ENCODE measurements at places on chromosomes 6 and 20.

DNA sequence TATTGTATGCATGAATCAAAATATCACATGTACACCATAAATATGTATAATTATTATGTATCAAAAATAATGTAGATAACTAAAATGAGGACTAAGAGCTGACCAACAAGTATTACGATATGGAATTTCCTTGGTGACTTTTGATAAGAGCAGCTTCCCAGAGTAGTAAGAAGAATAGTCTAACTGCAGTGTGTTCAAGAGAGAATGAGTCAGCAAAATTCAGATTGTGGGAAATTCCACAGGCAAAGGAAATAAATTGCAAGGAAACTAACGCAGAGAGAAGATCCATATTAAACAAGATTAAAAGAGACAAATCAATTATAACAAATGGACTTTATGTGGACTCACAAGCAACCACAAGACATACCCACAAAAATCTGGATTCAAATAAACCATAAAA, 26.4 kb downstream of the FRK start:
- no peak for DNase-seq

- no peak for DNase-seq
Observed at GRCh38 chr6:57068061-57068460, 21.6 kb downstream of the KIAA1586 start.

- DNase-seq, result no peak
Observed at GRCh38 chr6:45078432-45078831, 249.7 kb upstream of the RUNX2 start.

GRCh38 chr6:119610265-119610664, 260.7 kb upstream of the MAN1A1 start:
- no peak for DNase-seq

DNA sequence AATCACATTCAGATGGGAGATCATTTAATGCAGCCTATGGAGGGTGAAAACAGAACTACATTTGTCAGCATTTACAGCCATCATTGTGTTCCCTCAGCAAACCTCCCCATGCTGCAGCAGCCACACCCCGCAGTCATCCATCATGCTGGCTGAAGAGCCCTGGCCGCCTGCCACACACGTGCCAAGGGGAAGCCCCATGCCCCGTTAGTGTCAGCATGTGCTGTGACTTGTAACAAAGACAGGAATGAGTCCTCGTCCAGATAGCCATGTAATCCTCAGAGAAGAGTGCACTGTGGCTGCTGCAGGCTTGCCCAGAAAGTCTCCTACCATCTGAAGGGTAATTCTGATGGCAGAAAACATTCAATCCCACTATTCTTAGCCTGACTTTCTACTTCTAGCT, 1097.8 kb downstream of the KIF16B start:
- DNase-seq, result no peak

DNA sequence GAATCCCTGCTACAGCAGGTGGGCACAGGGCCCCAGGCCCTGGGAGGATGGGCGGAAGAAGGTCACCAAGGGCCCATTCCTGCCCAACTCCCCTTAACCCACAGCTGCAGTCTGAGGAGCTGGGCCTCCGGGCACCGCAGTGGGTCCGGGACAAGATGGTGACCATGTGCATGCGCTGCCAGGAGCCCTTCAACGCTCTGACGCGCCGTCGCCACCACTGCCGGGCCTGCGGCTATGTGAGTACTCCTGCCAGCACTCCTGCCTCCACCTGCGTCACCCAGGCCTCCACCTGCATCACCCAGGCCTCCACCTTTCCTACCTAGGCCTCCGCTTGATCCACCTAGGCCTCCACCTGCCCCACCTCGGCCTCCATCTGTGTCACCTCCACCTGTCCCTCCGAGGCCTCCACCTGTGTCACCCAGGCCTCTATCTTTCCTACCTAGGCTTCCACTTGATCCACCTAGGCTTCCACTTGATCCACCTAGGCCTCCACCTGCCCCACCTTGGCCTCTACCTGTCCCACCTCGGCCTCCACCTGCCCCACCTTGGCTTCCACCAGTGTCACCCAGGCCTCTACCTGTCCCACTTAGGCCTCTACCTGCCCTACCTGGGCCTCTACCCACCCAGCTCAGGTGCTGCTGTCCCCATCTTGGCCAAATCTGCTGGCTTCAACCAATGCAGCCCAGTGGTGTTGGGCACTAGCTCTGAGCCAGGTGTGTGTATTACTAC, 16.8 kb downstream of the FGD2 start:
- DNase-seq, result no peak

GRCh38 chr6:35018746-35019145, 122.4 kb downstream of the TCP11 start:
- no peak for DNase-seq

- DNase-seq, result no peak
Observed at GRCh38 chr6:92945799-92946198, 473.6 kb downstream of the EPHA7 start.

DNA sequence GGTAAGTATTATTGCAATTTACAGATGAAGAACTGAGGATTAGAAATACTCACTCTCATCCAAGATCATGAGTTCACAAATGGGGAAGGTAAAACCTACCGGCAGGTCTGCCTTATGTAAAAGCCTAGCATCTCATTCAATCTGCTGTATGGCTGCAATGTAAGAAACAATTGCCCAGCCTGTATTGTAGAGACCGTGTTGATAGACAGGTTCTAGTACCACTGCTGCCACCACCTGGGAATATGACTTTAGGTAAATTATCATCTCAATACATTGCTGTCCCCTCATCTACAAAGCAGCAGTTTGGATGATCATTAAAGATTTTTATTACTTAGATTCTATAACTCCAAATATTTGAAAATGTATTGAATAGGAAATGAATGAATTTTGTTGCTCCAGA, 23.3 kb upstream of the ARHGAP18 start:
- no peak for DNase-seq

DNA sequence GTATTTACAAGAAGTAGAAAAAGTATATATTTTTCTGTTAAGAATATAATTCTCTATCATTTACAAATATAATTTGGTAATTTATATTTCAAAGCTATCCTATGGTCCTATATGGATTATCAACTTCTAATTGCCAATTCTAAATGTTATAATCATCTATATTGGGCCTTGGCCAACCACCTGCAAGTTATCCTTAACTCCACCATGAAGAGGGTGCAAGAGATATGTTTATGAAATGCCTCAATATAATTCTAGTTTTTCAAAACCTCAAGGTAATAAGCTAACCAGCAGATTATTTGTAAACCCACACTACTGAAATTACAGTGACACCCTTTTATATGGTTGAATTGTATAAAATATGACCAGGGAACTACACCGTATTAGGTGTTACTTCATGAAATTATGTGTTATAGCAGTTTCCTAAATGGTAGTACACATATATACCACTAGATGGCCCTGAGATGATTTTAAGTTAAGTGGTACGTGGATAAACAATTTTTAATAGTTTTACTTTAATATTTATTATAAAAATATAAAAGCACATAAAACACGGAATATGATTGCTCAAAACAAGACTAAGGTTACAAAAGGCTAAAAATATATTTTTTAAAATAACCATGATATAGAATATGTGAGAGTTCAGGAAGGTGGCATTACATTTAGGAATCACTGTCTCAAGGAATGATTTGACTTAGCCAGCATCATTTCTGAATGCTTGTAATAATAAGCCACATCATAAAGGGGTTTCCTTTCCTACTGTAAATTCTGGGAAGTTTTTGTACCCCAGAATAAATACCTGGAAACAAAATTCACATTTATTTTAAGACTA, 9.8 kb upstream of the PNISR start:
- no peak for DNase-seq

DNA sequence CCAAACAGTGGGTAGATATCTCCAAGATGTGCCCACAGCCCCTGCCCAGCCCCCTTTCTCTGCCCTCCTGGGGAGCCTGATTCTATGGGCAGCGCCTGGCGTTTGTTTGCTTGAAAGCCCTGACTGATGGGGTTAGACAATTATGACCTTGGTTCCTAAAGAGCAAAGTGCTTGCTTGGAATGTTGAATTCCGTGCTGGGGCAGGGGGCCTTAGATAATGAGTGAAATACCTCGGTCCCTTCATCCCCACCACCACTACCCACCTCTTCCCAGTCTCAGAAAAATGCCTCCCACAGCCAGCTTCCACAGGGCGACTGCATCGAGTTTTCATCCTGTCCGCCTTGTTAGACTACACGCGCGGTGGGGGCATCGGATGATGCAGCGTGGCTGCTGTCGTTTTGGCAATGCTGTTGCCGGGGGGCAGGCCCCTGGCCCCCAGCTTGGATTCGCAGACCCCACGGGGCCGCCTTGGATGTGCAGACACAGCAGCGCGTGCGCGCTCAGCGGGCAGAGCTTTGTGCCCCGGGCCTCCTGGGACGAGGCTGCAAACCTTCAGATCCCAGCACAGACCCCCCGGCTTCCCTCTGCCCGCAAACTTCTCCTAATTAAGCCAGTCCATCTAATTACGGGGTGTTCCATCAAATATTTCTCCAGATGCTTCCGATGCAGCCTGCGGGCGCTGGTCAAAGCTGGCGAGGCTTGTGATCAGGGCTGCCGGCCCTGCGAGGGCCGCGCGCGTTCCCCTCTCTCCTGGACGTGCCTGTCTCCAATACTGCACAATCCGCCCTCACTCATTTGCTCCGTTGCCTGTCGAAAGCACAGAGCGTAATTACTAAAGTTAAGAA, 86.1 kb downstream of the LINC00237 start:
- DNase-seq, result no peak

DNA sequence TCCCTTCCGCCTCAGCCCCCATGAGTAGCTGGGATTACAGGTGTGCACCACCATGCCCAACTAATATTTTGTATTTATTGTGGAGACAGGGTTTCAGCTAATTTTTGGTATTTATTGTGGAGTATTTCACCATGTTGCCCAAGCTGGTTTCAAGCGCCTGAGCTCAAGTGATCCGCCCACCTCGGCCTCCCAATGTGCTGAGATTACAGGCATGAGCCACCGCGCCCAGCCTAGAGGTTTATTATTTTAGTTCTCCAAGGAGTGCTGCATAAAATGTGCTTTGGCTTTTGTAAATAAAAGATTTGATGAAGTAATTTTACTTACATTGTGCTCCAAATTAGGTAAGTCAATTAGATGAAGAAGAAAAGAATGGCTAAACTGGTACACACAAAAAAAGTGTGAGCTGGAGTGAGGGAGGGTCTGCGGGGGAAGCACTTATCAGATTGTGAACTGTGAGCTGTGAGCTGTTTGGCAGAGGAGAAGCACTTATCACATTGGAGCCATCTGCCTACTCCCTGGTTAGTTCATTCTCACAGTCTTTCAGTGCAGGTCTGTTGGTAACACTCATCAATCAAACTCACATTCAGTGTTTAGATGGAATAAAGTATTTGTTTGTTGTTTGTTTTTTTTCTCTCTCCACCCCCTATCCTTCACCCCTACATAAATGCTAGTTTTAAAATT, 398.0 kb downstream of the EPHA7 start:
- no peak for DNase-seq

DNA sequence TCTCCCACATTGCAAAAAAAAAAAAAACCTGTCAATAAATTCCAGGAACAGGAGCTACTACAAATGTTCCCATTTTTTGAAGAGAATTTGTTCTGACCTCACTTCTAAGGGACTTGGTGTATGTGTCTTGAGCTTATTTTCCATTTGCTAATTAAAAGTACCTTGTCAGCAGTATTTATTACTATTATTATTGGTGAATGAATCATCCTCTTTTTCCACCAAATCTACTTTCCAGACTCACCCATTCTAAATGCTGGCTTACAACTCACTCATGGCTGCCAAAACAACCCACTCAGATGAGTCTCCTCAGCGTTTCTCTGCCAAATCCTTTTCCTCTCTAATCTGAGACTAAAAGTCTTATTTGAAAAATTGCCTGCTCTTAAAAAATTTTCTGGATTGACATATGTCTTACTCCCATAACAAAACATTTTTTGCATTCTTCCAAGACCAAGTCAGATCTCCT, 33.2 kb upstream of the TASP1 start:
- DNase-seq, result no peak

DNA sequence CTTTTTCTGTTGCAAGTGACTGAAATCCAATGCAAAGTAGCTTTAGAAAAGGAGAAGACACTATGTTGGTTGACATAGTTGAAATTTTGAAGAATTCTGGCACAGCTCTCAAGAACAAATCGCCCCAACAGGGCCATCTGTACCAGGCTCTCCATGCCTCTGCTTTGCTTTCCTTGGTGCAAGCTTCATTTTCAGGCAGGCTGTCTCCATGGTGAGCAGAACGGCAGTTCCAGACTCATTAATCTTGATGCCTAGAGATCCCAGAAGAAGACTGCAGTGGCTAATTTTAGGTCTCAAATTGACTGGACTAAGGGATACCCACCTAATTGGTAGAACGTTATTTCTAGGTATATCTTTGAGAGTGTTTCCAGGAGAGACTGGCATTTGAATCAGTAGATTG, 950.7 kb upstream of the FLRT3 start:
- no peak for DNase-seq

DNA sequence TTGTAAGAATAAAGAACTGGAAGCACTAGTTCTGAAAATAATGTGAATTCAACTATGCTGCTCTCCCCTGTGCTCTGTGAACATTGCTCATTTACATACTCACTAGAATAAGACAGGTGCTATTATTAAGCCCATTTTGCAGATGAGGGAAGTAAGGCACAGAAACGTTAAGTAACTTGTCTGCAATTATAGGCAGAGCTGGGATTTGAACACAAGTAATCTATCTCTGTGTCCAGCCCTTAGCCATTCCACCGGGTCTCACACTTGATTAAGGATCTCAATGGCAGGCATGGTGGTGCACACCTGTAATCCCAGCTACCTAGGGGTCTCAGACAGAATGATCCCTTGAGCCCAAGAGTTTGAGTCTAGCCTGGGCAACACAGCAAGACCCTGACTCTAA, 357.7 kb downstream of the CD83 start:
- DNase-seq, result no peak

DNA sequence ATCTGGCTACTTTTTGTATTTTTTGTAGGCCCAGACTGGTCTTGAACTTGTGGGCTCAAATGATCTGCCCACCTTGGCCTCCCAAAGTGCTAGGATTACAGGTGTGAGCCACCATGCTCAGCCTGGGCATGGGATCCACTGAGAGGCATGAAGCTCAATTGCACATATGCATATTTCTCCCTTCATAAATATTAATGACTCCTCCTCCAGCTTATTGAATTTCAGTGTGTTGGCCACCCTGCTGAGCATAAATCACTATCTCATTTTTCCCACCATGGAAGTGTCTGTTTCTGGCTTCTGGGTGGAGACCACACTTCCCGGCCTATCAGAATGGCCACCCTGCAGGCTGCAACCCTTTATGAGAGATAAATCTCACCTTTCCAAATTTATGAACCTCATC, 53.6 kb upstream of the KIF16B start:
- no peak for DNase-seq

Measured in GDM1 (cell line).